ENCODE measurements at places on chromosomes 1 and 21. TPM values are rescaled to one million over a fixed set of nuclear protein-coding genes. Genes with fewer than 3 reads are reported as not detected.

Gene FNDC5
- not detected for total RNA-seq

Gene SYDE2
- 0.39 TPM for total RNA-seq

Gene FCRL5
- total RNA-seq = not detected

Gene NID1
- 0.17 TPM for total RNA-seq

Gene PRAMEF2
- not detected for total RNA-seq

Gene CLEC20A
- total RNA-seq = not detected

Gene SLFNL1
- total RNA-seq = 0.20 TPM

Gene PTTG1IP
- 89.3 TPM for total RNA-seq

Gene PRR9
- not detected for total RNA-seq

Gene CLCA2
- total RNA-seq = not detected

Gene CHI3L2
- total RNA-seq = 23.9 TPM

Gene MEX3A
- 0.07 TPM for total RNA-seq
